Anterior cingulate cortex (tissue), 58 donors: ENCODE measurements at places on chromosomes 7 and 10.

- no peak for DNase-seq
These were observed 612 bp downstream of the KCP start for GRCh38 chr7:128909625-128910568.

GRCh38 chr7:132390705-132391104 is 185.6 kb downstream of the PLXNA4 start:
- no peak for DNase-seq

DNA sequence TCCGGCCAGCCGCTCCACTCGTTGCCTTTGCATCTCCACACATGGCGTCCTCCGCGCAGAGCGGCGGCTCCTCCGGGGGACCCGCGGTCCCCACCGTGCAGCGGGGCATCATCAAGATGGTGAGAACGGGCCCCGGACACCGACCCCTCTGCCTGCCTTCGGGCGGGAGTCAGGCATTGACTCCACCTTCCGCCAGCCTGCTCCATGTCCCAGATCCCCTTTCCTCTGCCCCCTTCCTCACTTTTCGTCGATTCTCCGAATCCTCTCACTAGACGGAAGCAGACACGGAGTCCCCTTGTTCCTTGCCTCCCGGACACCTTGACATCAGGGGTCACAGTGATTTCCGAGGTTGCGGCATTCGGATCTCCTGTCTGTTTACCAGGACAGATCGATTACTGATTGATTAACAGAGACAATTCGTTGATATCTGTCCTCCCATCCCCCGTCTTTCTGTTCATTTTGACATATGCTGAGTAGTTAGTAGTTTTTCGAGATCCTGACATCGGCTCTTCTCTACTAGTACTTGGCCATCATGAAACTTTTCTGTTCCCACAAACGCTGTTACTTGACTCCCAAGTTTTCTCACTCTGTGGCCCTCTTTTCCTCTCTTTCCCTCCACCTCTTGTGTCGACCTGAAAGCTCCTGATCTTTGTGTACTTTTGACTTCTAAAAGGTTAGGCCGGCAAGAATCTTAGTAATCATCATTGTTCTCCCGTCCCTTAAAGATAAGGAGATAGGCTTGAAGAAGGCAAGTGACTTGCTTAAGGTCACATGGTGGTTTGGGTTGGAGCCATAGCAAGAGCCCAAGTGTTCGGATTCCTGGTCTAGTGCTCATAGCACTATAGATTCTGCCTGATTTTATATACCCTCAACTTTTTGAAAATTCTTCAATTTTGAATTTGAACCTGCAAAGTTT is 597 bp downstream of the SND1 start:
- no peak for DNase-seq

DNA sequence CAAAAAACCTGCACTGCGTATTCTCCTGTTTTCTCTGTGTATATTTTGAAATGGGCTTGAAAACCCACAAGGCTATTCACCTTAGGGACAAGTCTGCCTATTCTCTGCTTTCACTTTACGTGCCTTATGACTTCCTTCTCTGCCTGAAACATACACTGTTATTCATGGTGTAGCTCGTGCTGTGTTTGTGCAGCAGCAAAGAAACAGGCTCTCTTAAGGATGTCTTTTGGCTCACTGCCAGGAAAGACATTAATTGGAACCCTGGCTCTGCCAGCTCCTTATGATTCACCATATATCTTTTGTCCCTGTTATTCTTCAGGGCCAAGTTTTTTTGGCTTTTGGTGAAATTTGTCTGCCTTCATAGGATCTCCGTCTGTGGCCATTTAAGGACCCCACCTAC is 92.4 kb downstream of the TMEM106B start:
- DNase-seq: no peak

GRCh38 chr10:64648915-64649314 is 1127.7 kb downstream of the REEP3 start:
- no peak for DNase-seq

- no peak for DNase-seq
These were observed 19.1 kb downstream of the CNOT4 start for GRCh38 chr7:135490783-135491182.

DNA sequence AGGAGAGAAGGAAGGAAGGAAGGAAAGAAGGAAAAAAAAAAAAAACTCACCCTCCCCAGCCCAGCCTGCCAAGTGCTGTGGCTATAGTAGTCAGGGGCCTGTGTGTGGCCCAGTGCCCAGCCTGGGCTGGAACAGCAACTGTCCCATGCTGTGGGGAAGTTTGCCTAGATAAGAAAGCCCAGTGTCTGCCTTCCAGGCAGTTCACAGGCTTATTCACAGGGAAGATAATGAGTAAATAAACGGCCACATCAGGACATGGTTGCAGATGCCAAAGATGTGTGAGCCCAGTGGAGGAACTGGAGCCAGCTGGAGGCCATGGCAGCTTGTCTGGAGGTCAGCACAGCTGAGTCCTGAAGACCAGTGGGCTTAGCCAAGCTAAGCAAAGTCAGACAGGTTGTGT is 132.4 kb upstream of the FOXK1 start:
- DNase-seq: peak; percentile 6

GRCh38 chr7:35617041-35617440 is 77.9 kb downstream of the HERPUD2 start:
- no peak for DNase-seq

DNA sequence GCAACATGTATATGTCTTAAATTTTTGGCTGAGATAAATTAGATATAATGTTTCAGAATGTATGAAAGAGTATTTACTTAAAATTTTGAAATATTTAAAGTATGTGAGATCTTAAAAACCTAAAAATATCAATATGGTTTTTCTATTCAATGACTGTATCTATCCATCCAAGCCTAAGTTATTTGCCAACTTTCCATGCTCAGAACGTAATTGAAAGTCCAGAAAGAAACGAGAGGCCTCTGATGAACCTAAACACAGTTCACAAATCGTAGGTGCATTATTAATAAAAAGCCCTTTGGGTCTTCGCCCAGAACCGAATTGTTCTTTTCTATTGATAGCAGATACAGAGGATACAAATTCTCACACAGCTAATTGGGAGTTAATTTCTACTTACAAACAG is 6.5 kb downstream of the SVIL start:
- DNase-seq: no peak

GRCh38 chr10:2358586-2358985 is 621.3 kb upstream of the ADARB2 start:
- DNase-seq: no peak

GRCh38 chr10:109264004-109264403 is 659.3 kb downstream of the XPNPEP1 start:
- DNase-seq: no peak
